ENCODE measurements at places on chromosomes 2 and 18.

DNA sequence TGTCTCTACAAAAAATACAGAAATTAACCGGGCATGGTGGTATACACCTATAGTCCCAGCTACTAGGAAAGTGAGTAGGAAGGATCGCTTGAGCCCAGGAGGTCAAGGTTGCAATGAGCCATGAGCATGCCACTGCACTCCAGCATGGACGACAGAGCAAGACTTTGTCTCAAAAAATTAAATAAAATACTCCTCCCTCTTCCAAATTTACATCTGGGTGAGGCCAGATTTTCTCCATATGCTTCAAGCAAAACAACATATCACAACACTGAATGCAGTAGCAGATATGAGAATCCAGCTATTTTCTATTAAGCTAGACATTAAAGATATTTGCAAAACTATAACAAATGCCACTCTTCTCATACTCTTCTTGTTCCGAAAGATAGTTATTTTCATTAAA lies 20.9 kb downstream of the MEMO1 start:
- DNase-seq = no peak

DNA sequence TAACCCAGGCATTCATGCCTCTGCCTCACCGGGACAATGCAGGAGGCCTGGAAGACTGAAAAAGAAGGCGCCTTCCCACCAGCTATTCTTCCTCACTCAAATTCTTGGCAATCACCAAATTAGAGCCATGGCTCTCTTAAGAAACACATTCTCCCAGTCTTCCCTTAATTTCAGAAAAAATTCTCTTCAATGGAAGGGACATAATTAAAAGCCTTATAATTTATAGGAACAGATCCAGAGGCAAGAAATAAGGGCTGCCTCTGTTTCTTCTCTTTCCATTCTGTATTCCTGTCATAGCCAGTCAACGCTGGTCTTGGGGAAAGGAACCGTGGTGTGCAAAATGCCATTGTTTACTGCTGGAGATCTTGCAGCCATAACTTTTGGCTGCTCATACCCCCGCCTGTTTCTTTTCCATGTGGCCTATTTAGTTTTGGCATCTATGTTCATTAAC lies 32.8 kb downstream of the DTNA start:
- DNase-seq = no peak

- no peak for DNase-seq
Observed at GRCh38 chr18:45386041-45386655, 229.1 kb upstream of the SLC14A2 start.

- DNase-seq = no peak
Observed at GRCh38 chr2:80706951-80707350, 402.4 kb upstream of the LRRTM1 start.

- no peak for DNase-seq
Observed at GRCh38 chr2:239353692-239354091, 47.1 kb downstream of the HDAC4 start.

DNA sequence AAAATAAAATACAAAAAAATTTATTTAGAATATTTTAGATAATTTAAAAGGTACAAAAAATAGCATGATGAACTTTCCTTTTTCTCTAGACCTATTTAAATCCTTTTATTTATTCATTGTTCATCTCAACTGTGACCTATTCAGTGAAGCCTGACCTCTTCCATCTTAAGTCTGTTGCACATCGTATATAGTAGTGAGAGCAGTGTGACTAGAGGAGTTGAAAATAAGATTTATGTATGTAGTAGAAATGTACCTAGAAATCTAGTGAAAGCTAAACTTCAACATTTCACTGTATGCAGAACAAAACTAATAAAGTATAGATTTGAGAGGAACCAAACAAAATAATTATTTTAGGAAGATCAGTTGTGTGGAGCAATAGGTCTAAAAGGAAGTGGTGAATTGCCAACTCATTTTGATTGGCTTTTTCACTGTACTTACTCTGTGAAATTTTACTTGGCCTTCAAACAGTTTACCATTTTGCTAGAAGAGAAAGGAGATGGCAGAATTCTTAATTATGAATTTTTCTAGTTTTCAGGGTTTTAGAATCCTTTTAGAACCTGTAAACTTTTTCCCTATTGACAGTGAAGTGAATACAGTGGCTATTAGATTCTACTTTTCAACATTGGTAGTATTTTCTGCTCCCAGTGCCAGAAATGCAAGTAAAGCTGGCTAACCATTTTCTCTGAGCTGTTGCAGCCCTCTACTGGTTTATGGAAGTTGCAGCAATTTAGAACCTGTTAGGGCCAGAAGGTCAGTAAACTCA lies 11.0 kb downstream of the ANKRD12 start:
- DNase-seq = peak; percentile 77

DNA sequence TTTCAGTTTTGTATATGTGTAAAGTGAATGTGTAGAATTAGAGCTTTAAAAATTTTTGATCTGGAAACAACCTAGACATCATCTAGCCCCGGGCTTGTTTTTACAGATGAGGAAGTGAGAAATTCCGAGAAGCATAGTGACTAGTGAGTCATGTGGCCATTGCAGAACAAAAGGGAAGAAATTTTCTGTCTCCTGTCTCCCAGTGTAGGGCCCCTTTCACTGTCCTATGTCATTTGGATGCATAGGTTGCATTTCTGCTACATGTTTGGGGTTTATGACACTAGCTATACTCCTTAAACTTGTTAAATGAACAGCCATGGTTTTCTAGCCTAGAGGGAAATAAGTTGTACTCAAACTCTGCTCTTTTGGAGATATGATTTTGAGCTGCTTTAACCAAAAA lies 84.6 kb downstream of the PLCL1 start:
- DNase-seq = peak; percentile 87

DNA sequence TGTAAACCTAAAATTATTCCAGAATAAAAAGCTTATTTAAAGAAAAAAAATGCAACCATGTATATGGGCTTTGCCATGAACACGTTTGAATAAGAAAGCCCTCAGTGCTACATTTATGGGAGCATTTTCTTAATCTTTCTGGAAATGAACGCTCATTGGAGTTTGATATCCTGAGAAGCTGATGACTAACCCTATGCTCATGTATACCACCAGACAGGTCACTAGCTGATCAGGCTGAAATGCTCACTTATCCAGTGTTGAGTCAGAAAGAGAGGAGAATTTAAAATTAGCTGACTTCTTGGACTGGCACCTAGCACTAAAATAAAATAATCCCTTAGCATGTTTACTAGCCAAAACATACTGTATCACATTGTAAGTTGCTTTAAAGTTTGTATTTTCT lies 254.9 kb upstream of the SIX3 start:
- DNase-seq = no peak

DNA sequence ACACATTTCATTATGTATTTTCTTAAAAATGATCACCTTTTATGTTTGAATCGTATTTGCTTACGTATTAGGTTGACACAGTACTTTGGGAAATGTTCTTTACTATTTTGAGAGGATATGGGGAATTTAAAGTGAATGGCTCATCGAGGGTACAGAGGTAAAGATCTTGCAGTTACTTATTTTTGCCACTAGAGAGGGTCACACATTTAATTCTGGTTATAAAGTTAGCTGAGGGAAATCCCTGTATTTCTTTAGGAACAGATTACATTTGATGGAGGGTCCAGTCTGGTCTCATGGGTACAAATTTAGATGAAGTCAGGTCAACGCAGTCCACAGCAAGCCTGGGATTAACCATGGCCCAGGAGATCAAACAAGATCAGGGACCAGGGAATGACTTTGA lies 24.5 kb downstream of the DYNC2LI1 start:
- DNase-seq = peak; percentile 15

DNA sequence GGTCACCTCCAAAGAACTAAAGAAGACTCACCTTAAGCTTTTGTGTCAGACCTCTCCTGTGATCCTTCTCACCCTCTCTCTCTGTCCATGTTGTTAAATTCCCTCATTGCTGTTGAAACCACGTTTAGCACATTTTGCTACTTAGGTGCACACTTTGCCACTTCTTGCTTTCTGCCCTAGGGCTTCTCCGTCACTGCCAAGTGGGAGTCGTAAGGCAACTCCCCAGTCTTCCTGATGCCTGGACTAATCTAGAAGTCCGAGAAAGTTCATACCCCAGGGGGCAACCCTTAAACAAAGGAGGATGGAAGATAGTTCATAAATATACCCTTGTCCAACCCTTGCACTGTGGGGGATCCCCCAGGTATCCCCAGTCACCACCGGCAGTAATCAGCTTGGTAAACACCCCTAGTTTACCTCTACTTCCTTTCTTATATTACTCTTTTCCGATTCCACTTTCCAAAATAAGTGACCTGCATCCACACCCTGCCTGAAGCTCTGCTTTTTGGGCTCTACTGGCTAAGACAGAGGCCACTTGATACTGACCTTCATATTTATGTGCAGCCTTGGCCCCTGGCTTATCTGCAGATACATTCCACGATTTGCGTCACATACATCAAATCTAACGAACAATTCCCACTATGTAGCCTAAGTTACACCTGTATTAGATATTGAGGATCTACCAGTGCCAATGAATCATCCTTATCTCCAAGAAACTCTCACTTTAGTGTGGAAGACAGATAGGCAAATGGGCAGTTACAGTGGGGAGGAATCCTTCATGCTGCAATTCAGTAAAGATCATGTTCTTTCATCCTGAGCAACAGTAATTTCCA lies 776.2 kb downstream of the RNF144A start:
- no peak for DNase-seq

DNA sequence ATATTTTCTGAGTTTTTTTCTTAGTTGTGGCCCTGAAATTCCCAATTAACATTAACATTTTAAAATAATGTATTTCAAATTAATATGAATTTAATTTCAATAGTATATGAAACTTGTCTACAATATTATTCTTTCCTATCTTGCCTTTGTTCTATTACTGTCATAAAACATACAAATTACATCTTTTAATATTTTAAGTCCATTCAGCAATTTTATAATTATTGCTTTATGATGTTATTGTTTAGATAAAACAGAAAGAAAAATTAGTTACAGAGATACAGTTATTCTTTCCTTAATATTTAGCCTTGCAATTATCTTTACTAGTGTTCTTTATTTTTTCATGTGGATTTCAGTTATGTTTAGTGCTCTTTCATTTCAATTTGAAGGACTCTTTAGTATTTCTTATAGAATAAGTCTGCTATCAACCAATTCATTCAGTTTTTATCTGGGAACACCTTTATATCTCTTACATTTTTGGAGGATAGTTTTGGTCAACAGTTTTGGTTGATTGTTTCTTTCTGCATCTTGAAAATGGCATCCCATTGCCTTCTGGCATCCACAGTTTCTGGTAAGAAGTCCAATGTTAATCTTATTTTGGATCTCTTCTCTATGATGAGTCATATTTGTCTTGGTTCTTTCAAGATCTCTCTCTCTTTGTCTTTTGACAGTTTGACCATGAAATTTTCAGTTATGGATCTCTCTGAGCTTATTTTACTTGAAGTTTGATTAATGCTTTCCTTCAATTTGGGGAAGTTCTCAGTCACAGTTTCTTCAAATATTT lies 76.9 kb upstream of the CHST9 start:
- DNase-seq = no peak

- no peak for DNase-seq
Observed at GRCh38 chr2:234747032-234747431, 204.8 kb upstream of the SH3BP4 start.

DNA sequence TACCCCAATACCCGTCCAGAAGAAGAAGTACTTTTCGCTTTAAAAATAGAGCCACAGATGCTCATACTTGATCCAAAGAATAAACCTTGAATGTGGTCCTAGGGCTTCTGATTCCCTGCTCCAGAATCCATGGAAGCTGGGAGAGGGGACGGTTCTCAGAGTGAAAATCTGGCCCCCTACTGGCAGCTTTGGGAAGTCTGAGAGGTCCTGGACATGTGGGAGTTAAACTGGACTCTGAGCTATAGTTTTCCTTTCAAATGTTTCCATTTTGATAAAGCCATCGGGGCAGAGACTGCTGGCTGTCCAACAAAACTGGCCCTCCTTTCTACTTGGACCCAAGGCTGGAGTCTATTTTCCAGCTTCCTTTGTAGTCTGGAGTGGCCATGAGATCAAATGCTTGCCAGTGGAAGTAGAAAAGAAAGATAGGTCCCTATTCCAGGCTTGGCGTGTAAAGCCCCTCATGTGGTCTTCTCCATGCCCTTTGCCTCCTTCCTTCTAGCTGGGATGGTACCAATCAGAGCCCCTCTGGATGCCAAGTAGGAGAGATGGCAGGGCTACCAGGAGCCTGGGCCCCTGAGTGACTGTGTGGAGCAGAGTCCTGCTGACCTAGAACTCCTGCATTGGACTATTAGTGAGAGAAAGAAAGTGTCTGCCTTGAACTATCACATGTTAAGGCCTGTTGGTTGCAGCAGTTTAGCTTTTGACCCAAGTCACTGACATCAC lies 37.7 kb upstream of the TBC1D8 start:
- DNase-seq = no peak

- DNase-seq = no peak
Observed at GRCh38 chr2:17718689-17719088, 34.9 kb downstream of the SMC6 start.

DNA sequence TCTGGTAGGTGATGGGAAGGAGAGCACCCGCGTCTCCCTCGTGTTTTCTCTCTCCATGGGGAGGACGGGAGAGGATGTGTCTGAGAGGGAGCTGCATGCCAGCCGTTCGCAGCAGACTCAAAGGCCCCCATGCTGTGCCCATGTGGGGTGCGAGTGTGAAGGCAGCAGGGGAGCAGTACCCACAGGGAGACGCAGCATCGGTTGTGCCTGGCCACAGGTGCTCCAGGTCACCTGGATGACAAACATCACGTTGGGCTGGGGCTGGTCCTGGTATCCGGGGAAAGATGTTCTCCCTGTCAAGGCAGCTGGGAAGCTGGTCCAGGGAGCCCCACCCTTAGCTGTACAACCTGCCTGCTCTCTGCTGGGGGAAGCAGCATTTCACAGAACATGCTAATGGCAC lies 119.5 kb upstream of the SALL3 start:
- no peak for DNase-seq

GRCh38 chr2:60091266-60091665 lies 462.2 kb downstream of the BCL11A start:
- no peak for DNase-seq

DNA sequence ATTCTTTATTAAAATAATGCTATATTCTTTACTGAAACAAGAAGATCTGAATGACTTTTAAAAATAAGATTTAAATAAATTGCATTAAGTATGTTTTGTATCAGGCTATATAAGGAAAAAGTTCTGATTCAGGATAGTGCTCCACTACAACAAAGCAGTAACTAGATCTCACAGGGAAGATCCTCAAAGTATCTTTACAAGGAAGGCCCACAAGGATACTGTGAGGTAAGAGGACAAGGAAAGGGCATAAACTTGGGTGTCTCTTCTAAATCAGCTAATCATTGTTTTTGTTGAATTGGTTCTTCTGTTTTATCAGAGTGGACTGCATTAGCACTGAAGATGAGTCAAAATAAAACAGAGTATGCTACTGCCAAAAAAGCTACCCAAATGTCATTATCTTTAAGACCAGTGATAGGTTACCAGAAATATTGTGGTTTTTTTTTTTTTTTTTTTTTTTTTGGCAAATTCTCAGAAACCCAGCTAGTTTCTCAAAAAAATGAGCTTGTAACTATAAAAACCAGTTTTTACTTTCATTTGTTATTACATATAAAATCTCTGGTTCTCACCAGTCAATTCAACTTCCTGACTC lies 160.9 kb downstream of the BAZ2B start:
- no peak for DNase-seq
